Bronchial epithelial cell (primary cell): ENCODE measurements at places on chromosomes 4 and X. TPM values are rescaled to one million over a fixed set of nuclear protein-coding genes. Genes with fewer than 3 reads are reported as not detected.

GRCh38 chr4:175414602-175415001 is 397.5 kb downstream of the GPM6A start:
- DNase-seq = no peak

DNA sequence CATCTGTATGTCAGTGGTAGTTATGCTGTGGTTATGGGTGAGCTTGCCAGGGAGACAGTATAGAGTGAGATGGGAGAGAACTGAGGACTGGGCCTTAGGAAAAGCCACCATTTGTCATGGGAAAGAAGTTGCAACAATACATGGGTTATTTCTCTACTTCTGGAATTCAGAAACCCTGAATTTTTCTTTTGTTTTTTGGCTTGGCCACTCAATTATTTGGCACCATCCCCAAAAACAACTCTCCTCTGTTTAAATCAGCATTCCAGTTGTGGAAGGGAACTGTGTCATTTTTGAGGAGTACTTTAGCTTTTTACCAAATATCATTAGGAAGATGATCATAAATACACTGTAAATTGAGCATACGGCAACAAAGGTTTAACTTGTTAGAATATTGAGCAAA is 41.1 kb upstream of the ACSL4 start:
- DNase-seq = no peak

Gene NEXMIF
- under 0.01 TPM in 2 replicates for total RNA-seq

Gene ARHGEF9
- total RNA-seq = 7.4 and 7.9 TPM in 2 replicates

DNA sequence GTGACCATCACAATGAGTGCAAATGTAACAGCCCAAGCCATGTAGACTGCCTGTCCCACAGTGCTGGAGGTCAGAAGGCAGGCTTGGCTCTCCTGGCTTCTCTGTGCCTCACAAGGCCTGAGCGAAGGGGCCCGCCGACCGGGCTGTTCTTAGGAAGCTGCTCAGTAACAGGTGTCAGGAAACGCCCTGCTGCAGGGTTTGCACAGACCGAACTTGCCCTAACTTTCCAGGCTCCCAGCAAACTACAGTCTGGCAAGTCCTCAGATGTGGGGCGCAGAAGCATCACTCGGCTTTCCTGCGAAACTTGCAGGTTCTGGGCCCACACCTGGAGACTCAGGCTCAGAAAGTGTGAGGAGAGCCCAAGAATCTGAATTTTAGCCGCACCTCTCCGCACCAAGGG is 87.6 kb downstream of the CRMP1 start:
- no peak for DNase-seq

- peak; percentile 30 for DNase-seq
These were observed 231.7 kb upstream of the TAPT1 start for GRCh38 chr4:16457944-16458343.

DNA sequence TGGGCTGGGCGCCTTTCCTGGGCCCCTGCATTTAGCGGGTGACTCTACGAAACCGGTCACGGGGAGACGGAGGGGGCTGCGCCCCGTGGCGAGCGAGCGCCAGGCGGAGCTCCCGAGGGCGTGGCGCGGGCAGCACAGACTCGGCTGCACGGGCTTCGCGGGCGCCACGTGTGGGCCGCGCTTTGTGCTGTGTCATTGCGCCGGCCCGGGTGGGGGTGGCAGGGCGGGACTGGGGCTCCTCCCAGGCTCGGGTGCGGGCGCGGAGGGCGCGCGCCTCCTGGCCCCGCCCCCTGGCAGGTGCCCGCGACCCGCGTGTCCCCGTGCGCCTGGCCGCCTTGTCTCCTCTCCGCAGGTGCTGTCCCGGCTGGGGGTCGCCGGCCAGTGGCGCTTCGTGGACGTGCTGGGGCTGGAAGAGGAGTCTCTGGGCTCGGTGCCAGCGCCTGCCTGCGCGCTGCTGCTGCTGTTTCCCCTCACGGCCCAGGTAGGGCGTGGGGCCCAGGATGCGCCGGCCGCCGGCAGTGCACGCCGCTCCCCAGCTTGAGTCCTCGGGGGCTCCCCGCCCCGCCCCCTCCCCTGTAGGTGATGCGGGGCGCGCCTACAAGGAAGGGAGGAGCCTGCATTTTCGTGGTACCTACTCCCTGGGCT is 651 bp downstream of the UCHL1 start:
- no peak for DNase-seq

- peak; percentile 52 for DNase-seq
These were observed 95.9 kb downstream of the WDFY3 start for GRCh38 chr4:84870398-84871163.

DNA sequence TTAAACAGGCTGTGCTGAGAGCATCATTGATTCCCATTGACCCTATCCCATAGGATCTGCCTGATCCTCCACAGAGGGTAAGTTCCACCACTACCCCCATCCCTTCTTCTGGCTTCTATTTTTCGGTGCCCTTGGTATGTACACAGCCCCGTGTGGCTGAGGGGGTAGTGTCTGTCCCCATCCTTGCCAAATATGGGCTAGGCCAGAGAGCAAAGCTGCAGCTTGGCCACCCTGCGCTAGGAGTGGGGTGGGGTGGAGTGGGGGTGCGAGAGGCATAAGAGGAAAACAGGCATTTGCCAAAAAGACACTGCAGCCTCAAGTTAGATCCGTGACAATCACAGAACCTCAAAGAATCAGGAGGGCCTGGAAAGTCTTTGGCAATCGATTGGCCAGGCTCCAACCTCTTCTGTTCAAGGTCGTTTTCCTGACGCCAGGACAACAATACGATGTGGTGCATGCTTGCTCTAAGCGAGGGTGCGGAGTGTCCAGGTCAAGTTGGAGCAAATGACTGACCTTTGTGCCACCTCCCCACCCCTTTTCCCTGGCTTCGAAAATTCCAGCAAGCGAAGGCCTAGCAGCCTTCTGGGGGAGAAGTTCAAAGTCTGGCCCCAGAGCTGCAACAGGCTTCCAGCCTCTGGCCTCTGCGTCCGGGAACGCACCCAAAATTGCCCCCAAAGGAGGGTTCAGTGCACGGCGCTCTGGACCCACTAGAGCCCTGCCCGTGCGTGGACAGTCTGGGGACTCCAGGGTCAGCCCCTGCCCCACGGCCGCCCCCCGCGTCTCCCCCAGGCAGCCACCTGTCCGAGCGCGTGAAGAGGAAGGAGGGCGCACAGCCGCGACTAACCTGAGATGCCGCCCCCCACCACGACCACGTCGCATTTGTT is 598 bp downstream of the MAOB start:
- DNase-seq = no peak

Gene JCHAIN
- not detected in 2 replicates for total RNA-seq

DNA sequence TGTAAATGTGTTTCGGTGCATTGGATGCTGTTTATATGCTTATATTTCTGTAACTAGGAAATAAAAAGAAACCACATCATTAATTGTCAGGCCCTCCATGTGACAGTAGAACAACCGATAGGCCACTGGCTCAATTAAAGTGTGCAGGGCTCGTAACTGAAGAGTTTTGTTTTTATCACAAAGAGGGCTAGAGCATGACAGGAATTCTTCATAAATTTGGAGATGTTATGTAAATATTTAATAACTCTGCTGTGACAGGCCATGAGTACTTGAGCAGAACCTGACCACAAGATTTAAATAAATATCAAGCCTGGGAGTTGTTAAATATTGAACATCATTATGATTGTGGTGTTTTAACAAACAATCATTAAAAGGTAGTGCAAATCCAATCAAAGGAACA is 55.9 kb downstream of the MID1 start:
- no peak for DNase-seq

Gene USP17L28
- total RNA-seq = not detected in 2 replicates

DNA sequence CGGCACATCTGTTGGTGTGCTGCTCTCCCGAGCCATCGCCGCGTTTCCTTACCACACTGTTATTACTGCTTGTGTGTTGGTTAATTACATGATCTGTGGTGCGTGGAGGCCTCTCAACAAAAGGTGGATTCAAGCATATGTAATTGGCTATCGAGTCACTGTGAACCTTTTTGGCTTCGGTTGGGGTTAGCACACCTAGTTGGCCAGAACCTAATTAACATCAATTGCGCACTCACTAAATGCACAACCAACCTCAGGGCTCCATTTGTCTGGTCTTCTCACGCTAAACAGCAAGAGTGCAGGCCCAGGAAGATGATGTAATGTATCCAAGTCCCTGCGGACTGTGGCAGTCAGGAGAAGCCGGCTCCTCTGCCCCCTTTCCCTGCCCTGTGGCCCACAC is 17.4 kb downstream of the ENPP6 start:
- no peak for DNase-seq

- peak; percentile 50 for DNase-seq
These were observed 509.1 kb upstream of the NR3C2 start for GRCh38 chr4:148951346-148951745.

GRCh38 chrX:15515931-15516330 is 15.3 kb downstream of the BMX start:
- no peak for DNase-seq

GRCh38 chrX:82734140-82734539 is 774.0 kb upstream of the POU3F4 start:
- DNase-seq = no peak

Gene SMIM31
- total RNA-seq = not detected in 2 replicates

Gene MYOZ2
- total RNA-seq = not detected in 2 replicates

DNA sequence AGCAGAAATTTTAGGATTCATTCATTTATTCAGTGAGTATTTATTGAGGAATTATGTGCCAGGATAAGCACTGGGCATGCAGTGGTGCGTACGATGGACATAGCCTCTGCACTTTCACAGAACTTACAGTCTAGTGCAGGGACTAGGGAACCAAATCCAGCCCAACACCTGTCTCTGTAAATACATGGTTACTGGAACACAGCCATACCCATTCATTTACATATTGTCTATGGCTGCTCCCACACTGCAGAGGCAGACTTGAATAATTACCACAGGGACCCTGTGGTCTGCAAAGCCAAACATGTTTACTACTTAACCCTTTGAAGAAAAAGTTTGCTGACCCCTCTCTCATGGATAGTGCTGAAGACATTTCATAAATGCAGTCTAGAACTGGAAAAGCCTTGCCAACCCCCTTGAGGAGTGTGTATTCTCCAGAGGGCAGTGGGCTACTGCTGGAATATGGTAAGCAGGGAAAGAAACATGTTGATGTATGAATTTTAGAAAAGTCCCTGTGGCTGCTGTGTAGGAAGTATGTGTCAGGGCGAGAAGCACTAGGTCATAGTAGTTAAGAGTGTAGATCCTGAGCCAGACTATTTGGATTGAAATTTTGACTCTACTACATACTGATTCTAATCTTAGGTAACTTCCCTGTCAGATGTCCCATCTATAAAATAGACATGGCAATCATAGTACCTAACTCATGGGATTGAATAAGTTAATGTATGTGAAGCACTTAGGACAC is 75.5 kb downstream of the GALNT7 start:
- DNase-seq = no peak

Gene PCDH11X
- total RNA-seq = not detected in 2 replicates

Gene GPR143
- 0.51 and 0.79 TPM in 2 replicates for total RNA-seq

Gene AKAP14
- total RNA-seq = not detected in 2 replicates

GRCh38 chr4:70008771-70009170 is 13.0 kb downstream of the STATH start:
- DNase-seq = no peak

DNA sequence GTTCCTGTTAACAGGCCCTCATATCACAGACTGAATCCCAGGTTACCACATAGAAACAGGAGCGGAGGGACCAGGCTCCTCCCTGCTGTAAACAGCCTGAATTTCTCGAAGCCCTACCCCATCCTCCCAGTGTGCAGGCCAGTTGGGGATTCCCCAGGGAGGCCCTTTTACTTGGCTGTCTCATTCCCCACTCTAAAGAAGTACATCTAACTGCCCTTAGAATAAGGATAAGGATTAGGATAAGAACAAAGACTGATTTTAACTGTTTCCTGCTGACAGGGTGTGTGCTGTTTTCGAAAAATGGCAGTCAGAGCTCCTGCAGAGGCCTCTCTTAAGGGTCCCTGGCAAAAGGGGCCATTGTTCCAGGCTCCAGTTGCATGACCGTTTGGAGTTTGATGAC is 133.7 kb downstream of the PAPSS1 start:
- no peak for DNase-seq

Gene SLC26A1
- total RNA-seq = under 0.01 and 0.13 TPM in 2 replicates

- DNase-seq = no peak
These were observed 1900.8 kb upstream of the PCDH10 start for GRCh38 chr4:131248314-131248713.

DNA sequence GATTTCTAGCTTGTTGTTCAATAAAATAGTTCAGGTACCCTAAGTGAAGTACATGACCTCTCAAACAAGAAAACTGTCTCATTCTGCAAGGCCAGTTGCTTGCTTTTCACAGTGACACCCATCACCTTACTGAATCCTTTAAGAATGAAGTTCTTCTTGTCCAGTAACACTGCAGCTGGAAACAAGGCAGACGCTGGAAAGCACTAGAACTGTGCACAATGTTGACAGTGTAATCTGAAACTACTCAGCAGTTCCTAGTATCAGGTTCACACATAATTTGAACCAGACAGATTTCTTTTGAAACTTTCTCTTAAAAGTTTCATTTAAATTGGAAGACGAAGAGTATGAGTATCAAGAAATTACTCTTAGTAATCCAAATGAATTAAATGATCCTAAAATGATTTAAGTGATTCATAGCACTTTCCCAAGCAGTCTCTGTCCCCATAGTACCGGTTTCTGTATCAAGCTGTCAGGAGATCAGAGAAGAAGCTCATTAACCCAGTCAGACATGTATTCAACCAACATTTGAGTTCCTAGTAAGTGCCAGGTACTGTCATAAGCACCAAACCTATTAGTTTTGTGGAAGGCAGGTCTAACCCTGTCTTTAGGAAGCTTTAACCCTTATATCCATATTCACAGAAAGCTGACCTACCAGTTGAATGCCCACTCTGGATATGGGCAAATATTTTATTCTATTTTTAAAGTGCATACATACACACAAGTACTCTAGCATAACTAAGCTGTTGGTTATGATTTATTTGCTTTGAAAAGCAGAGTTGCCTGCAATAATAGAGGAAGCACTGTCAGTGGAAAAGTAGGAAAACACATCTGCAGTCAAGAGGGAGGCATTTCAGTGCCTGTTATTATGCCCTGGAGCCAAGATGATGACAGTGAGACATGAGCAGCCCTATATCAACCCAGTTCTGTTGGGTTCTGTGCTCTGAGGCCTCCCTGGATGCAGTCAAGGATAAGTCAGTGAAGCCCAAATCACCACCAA is 63.6 kb downstream of the PALLD start:
- DNase-seq = peak; percentile 80

Gene CNGA1
- 1.6 and 5.4 TPM in 2 replicates for total RNA-seq

DNA sequence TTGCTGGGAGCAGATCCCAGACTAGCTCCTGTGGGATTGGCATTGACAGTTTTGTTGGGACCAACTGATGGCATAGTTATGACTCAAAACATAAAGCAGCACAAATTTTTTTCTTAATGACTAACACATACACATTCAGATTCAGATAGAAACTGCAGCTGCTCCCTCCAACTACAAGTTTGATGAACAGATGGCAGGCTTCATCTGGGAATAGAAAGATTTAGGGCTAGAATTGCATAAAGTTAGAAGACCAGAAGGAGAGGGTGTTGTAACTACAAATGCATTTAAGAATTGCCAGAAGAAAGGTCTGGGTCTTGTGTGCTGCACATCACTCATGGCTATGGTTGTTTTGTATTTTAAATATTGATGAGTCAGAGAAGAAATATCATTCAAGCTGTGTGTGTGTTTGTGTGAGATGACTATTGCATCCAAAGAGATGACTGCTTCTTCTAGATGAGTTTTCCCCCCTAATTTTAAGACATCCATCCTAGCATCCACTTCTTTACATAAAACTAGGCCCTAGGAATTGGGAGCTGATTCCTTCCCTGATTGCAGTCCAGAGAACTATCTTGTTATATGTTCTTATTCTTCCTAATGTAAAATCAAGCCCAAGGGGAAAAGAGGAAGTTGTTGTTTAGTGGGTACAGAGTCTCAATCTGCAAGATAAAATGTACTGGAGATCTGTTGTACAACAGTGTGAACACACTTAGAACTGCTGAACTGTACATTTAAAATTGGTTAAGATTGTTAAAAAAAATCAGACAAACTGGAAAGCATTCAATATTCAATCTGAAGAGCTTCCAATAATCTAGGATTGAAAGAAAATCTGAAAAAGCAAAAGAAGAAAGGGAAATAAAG is 175.1 kb downstream of the PARM1 start:
- DNase-seq = peak; percentile 42
